ENCODE measurements at places on chromosomes 2 and 18.
A peak's percentile ranks its signal among the peaks of the same experiment; 100 is the strongest.

DNA sequence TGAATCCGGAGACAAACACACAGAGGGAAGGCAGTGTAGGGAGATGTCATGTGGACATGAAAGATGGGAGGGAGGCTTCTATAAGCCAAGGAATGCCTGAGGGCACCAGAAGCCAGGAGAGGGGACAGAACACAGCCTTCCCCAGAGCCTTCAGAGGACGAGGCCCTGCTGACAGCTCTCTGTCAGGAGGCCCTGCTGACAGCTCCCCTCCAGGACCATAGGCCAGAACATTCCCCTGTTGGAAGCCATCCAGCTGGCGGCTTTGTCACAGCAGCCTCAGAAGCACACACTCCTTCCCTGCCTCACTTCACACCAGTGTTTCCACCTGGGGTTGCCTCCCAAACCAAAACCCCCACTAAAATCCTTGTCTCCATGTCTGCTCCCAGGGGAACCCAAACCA, 171.3 kb upstream of the ID2 start:
- no peak for DNase-seq

GRCh38 chr2:41764919-41765318, 282.9 kb upstream of the PKDCC start:
- no peak for DNase-seq

DNA sequence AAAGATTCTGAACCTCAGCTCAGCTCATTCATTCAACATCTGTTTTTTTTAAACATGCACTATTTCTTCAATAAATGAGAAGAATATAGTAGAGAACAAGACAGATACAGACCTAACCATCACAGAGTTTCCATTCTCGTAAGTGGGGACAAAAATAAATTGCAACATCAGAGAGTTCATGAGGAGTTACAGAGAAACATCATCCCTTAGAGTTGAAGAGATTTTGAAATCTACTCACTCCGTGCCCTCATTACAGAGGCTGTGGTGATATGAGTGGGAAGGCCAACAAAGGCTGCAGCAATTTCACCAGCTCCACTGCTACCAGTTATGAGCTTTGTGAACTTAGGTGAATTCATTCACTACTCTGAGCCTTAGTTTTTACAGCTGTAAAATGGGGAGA, 399.3 kb downstream of the BCL11A start:
- no peak for DNase-seq

DNA sequence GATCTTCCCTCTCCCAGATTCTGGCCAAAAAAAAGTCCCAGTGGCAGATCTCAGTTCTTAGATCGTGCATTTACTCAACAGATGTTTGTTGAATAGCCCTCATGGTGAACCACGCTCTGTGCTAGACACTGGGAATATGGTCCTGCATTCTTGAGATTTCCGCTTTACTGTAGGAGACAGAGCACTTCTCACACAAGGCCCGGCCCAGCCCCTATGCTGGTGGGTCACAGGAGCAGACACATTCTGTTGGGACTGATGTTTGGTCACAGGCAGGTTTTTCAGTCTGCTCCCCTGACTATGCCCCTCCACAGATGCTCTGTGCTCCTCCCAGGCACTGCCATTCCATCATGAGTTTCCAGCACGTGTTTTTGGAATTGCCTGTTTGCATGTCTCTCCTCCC, 110.9 kb downstream of the RAPGEF4 start:
- DNase-seq, result no peak

GRCh38 chr2:188328419-188328818, 36.7 kb downstream of the GULP1 start:
- DNase-seq, result peak; percentile 6

DNA sequence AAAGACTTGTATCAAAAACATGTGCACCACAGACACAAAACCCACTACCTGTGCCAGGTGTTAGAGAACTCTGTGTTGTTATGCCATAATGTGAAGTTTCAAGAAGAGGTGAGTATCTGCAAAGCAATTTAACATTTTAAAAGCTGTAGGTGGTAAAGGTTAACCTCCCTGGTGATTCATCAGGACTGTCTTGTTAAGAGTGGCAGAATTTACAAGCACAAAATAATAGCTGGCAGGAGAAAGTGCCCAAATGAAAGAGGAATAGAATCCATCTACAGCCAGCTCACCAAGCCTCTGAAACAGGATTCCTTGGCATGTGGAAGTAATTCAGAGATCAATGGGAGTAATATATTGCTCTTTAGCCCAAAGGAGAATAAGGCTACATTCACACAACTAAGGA, 230.7 kb downstream of the AFF3 start:
- no peak for DNase-seq

DNA sequence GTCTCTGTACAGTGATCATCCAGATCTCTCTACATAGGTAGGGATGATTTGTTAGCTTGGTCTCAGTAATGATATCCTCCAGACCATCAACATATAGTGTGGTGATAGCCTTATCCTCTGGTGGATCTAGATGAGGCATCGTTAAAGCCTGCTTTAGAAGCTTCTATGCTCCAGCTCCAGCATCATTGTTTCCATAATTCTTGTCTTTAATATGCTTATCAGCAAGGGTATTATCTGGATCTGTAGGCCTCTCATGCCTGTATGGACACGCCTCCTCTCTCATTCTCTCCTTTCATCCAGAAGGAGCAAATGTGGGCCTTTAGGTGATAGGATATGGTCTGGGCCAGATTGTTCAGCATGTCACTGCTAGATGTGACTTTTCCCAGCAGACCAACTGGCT, 234.5 kb upstream of the CHST9 start:
- no peak for DNase-seq

DNA sequence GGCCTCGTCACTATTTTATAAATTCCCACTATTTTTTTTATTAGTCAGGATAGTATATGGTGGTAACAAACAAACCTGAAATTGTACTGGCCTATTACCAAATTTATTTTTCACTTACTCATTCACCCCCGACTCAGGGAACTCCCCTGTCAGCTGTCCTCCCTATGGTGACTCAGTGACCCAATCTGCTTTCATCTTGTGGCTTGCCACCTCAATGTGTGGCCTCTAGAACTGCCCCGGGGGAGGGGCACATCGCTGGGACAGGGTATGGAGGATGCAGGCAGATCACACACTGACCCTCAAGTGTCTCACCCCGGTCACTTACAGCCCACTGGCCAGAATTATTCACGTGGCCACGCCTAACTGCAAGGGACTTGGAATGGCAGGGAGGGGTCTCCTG, 71.6 kb downstream of the ACTR2 start:
- DNase-seq, result no peak

Data from AG10803 (cell line).